NCI-H446 treated with DMSO at 0.1 percent for 48 hours (cell line): ENCODE measurements at places on chromosomes 6 and 20.

GRCh38 chr6:92485487-92485886 lies 933.9 kb downstream of the EPHA7 start:
- DNase-seq, result no peak

- DNase-seq, result no peak
Measured at GRCh38 chr20:24297993-24298392, 171.4 kb upstream of the SYNDIG1 start.

GRCh38 chr6:12535586-12536314 lies 180.8 kb upstream of the PHACTR1 start:
- DNase-seq, result no peak

DNA sequence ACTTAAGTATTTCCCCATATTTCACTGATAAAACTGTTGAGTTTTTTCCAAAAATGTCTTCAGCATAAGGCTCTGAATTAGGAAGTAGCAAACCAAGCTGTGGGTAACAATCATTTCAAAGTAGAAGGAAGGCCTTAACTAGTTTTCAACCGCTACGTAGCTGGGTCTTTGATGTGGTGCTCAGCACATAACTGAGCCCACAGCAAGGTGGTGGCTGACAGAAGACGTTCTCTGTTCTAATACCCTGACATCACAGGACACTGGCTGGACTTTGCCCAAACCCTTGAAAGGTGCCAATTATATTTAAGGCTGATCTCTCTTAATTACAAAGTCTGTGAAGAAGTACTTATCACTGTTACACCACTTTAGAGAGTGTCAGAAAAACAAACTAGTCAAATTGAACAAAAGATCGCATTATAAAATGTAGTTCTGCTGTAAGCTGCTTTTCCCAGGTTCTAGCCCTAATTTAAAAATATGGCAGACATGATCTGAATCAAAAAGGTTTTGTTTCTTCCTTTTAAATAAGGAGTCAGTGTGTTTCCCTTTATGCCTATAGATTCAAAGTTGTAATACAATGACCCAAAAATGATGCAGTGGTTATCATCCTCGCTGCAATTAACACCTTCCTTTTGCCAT lies 26.7 kb downstream of the MAN1A1 start:
- DNase-seq, result no peak

- no peak for DNase-seq
Measured at GRCh38 chr6:168014428-168014827, 17.0 kb downstream of the KIF25 start.

DNA sequence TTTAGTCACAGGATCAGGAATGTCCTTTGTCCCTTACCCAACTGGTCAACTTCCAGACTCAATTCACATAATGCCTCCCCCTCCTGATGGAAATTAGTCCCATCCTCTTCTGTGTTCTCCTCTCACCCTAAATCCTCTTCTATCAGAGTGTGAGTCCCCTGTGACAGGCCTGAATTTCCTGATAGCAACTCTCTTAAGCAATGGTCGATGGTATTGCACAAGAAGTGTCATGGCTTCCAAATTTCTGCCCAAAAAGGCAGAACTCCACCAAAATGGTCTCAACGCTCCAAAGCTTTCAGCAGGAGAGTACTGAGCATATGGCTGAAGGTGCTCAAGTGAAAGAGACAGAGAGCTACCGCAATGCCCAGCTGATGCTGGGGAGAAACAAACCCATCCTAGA lies 2.4 kb downstream of the PREP start:
- DNase-seq, result no peak

GRCh38 chr20:58195047-58195446 lies 33.4 kb downstream of the ANKRD60 start:
- DNase-seq, result no peak

GRCh38 chr6:153028286-153028685 lies 25.8 kb upstream of the MTRF1L start:
- DNase-seq, result no peak

GRCh38 chr20:50701041-50701963 lies 10.0 kb upstream of the RIPOR3 start:
- no peak for DNase-seq

DNA sequence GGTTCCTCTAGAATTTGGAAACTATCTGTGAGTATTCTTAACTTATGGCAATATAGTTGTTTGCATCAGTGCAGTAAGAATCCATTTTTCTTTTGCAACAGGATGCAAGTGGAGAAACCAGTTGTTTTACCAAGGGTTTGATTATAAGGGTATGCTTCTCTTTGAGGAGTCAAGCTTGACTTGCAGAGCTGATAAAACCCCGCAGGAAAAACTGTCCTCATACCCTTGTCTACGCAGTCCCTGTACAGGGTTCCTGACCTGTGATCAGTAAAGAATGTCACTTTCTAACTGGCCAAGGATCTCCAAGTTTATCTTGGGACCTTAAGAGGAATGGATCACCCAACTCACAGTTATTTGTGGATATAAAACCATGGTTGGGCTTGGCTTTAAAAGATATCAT lies 161.1 kb upstream of the OLIG3 start:
- no peak for DNase-seq
